Stimulated activated CD8-positive, alpha-beta memory T cell treated with anti-CD3 and anti-CD28 coated beads, Interleukin-12 subunit alpha, Interleukin-12 subunit beta, amount 100 ng/mL, for 1 hour (primary cell): ENCODE measurements at places on chromosomes 12 and 14.

- peak; percentile 93 for DNase-seq
Measured at GRCh38 chr12:55817345-55818139, at the start of the genes ORMDL2 and SARNP. TSS of gene ORMDL2 (plus strand) at chr12:55818041. CDS start at chr12:55819000, 959 bp downstream. TSS of gene SARNP (minus strand) at chr12:55817724. CDS start at chr12:55817701, 23 bp downstream.

GRCh38 chr14:92841930-92842329, 47.8 kb downstream of the GOLGA5 start:
- DNase-seq: no peak

DNA sequence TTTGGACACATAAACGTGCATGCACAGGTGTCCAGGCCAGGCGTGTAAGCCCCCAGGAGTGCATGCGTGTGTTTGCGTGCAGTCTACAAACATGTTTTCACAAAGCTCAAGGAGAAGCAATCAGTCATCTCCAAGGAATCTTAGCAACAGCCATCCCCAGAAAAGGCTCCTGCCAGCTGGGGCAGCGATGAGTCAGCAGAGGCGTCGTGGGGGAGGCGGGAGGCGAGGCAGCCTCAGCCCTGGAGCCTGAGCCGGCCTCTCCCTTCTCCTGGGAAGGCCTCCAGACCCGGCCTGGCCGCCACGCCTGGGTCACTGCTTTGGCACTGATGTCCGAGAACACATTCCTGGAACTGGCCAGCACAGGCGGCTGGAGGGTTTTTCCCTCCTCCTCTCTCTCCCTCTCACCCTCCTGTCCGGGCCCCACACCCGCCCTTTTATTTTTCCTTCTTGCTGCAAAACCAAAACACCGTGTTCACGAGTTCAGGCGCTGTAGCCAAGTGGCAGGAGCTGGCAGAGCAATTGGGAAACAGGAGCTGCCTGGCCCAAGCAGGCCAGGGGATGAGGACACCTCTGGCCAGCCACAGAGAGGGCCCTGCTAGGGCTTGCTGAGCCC, 92.7 kb downstream of the LRRC74A start:
- DNase-seq: no peak

DNA sequence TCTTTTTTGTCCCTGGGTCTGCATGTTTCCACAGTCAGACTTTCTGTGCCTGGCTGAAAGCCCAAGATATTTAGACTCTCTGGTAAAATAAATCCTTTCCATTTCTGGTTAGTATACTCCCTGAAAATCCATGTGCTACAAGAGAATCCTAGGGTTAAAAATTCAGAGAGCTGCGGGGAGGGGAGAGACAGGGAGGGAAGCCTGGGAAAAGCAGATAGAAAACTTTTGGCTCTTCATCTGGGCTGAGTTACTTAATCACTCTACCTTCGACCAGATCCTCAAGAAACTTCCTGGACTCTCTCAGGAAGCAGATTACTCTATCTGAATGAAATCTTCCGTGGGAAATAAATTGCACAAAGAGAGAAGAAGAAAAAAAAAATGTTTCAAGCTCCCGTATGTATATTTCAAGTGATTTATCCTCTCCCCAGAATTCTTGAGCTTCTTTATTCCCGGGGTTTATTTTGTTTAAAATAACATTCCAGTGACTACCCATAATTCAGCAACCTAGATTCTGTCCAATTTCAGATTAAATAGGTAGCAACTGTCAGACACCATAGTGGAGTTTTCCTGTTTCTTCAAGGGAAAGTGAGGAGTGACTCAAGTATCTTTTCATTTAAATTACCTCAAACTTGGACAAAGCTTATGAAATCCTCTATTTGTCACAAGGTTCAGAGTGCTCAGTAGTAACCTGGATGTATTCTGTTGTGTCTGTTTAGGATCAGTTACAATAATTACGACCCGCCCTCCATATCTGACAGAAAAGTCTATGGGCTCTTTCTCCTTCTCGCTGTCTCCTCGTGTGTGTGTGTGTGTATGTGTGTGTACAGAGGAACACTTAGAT, 163.7 kb downstream of the MYRFL start:
- DNase-seq: no peak

GRCh38 chr14:96119947-96120346, 80.8 kb downstream of the C14orf132 start:
- DNase-seq: no peak

- DNase-seq: no peak
Measured at GRCh38 chr14:61408498-61408897, 87.1 kb downstream of the PRKCH start.

- DNase-seq: no peak
Measured at GRCh38 chr12:62603811-62604098, 137.1 kb downstream of the MON2 start.

DNA sequence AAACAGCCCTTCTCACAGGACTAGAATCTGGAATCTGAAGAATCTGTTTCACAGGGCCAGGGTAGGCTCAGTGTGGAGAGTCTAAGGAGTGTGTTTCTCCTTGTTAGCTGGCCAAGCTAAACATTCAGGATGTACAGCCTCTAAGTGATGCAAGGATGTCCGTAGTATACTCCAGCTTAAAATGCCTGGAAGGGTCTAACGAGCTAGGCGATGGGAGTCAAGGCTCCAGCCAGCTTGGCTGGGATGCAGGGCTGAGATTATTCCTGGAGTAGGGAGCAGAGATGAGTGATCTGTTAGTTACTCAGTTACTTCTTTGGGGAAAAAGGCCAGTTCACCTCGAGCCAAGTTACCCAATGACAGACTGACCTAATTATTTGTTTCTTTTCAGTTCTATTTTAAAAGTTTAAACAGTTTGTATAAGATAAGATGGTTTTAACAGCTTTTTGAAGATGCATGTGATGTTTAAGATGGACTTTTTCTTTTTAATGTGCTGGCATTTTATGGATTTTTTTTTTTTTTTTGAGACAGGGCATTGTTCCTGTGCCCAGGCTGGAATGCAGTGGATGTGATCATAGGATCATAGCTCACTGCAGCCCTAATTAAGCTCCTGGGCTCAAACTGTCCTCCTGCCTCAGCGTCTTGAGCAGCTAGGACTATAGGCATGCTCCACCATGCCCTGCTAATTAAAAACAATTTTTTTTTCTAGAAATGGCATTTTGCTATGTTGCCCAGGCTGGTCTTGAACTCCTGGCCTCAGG, 41.1 kb downstream of the SYNE2 start:
- no peak for DNase-seq

- no peak for DNase-seq
Measured at GRCh38 chr14:101469382-101470247, 91.7 kb upstream of the DIO3 start.

- DNase-seq: no peak
Measured at GRCh38 chr12:132174839-132175490, 30.7 kb downstream of the NOC4L start.

DNA sequence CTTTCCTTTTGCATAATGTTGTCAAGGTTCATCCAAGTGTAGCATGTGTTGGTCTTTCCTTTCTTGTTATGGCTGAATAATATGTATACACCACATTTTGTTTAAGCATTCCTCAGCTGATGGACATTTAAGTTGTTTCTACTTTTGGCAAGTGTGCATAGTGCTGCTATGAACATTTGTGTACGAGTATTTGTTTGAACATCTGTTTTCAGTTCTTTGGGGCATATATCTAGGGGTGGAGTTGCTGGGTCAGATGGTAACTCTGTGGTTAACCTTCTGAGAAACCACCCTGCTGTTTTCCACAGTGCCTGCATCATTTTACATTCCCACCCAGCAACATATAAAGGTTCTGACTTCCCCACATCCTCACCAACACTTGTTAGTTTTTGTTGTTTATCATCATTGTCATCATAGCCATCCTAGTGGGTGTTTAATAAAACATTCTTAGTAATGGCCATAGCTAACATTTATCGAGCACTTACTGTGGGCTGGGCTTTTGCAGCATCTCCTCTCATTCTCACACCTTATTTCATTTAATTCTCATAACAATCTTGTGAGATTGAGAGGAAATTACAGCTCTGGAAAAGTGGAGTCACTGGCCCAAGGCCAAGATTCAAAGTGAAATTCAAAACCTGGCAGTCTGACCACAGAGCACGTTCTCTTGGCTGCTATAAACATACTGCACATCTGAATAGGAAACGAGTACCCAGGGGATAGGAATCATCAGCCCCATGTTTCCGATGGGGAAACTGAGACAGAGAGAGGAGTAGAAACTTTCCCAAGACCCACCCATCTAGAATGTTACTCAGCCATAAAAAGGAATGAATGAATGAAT, 193.6 kb downstream of the KSR2 start:
- DNase-seq: no peak

GRCh38 chr12:83451189-83451588, 764.5 kb downstream of the TMTC2 start:
- DNase-seq: no peak

DNA sequence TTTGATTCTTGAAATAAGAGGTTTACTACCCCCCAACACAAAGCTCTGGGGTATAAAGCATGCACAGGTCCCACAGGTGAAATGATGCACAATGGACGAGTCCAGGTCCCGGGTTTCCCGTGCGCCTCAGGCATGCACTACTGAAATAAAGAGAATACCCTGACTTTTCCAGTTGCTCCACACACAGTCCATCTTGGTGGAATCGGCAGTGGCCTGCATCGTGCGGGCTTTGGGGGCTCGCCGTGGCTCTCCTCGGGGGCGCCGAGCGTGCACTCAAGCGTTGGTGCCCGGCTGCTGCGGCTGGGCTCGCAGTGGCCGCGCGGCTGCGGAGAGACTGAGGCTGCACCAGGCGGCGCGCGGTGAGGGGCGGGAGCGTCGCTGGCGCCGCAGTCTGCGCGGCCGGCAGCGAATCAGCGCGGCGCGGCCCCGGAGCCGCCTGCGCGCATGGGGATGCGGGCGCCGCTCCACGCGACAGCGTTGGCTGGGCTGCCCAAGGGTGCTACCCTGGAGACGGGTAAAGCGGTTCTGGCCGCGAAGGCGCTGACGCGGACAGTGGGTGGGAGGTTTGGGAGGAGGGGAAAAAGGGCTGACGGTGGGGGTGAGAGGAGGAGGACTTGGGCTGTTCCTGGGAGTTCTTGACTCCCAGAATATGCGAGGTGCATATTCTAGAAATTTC, 53.8 kb upstream of the CCDC175 start:
- DNase-seq: no peak

GRCh38 chr12:102347811-102348210, 132.6 kb downstream of the IGF1 start:
- no peak for DNase-seq

GRCh38 chr12:119444462-119445044, 110.0 kb downstream of the CCDC60 start:
- DNase-seq: peak; percentile 17

DNA sequence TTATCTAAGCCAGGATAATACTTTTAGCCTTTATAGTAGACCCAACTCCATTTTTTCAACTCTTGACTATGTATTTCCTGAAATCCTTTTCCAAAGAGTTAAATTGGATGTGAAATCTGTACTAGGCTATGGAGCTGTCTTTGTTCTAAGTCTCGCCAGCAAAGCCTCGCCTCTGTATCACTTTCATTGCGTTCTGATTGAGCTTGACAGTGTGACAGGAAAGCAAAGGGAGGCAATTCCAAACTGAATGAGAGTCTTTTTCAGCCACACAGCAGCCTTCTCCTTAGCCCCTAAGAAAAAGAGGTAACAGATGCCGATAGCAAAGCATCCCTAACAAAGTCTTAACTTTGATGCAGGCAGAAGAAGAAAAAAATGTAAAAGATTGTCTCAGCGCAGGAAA, 154.6 kb upstream of the OTX2 start:
- no peak for DNase-seq

GRCh38 chr14:96249029-96249428, 7.0 kb upstream of the BDKRB1 start:
- DNase-seq: no peak

DNA sequence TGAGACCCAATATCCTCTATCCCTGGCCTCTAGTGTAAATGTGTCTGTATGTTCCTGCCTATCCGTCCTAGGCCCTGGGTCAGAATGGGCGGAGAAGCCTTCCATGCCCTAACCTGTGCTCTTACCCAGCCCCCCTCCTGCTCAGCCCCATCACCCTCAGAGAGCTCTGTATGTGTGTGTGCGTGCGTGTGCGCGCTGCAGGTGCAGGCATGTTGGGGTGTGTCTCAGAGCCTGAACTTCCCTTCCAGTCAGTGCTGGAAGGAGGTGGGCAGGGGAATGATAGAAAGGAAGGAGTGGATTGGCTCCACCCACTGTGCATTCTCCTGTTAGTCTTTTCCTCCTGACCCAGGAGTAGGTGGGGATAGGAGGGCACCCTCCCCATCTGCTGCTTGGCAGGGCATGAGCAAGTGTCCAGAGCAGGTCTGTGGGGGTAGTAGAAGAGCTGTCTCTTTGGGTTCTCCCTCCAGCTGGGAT, 7.2 kb downstream of the NAB2 start:
- DNase-seq: no peak

GRCh38 chr12:88763536-88764100, 183.3 kb upstream of the KITLG start:
- no peak for DNase-seq

GRCh38 chr14:100535287-100536120, 51.7 kb downstream of the BEGAIN start:
- no peak for DNase-seq

DNA sequence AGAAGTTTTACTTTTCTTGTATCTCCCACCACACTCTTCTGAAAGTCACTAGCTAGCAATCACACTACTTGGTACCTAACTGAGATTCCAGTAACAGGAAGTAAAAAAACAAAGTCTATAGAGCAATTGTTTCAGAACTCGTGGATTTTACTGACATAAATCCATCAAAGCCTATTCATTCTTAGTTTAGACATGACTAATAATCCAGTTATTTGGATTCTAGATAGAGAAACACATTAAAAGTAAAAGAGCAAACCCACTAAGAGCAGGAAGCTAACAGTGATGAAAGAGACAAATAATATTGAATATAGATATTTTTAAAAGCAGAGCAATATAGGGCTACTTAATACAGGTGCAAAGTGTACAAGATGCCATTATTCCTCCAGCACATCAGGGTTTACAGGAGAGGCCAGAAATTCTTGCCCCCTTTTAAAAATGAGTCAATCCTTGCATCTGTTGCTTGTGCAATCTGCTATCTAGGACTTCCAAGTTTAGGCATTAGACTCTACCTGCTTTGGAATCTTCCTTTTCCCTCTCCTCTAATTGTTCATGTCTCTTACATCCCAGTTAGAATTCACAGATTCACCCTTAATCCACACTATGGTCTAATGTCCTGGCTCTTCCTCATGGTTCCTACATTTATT, 6.0 kb downstream of the HEATR5A start:
- DNase-seq: no peak

GRCh38 chr12:32197421-32197820, 90.8 kb downstream of the BICD1 start:
- DNase-seq: no peak

- DNase-seq: no peak
Measured at GRCh38 chr14:92416544-92416943, 93.6 kb downstream of the SLC24A4 start.

DNA sequence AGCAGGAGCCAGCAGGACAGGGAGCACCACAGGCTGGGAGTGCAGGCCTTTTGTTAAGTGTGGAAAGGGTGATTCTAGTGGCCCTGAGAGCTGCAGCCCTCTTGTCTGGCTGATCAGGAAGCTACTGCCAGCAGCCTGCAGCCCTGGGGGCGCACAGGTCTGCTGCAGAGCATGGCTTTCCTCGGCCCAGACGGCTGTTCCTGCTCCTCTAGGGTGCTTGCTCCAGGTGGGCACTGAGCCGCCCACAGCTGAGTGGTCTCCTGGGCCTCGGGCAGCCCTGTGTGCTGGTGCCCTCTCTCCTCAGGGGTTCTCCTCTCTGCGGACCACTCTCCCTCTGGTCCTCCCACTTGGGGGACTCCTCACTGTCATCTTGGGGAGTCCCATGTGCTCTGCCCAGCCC, 18.9 kb downstream of the CCDC88C start:
- no peak for DNase-seq

GRCh38 chr12:55996715-55997534, at the start of gene SUOX:
TSS of gene SUOX (plus strand) at chr12:55997276. CDS start at chr12:56002222, 4,946 bp downstream.
- no peak for DNase-seq

- no peak for DNase-seq
Measured at GRCh38 chr12:94172973-94173372, 24.6 kb downstream of the PLXNC1 start.
